NCI-H1105 (cell line): ENCODE measurements at places on chromosomes 11 and 22.
A peak's percentile ranks its signal among the peaks of the same experiment; 100 is the strongest.

GRCh38 chr11:121068787-121069186, 32.3 kb upstream of the TECTA start:
- no peak for DNase-seq

- DNase-seq, result no peak
Observed at GRCh38 chr11:115488945-115489344, 15.3 kb downstream of the CADM1 start.

GRCh38 chr22:50228366-50228765, 16.5 kb downstream of the TUBGCP6 start:
- no peak for DNase-seq

DNA sequence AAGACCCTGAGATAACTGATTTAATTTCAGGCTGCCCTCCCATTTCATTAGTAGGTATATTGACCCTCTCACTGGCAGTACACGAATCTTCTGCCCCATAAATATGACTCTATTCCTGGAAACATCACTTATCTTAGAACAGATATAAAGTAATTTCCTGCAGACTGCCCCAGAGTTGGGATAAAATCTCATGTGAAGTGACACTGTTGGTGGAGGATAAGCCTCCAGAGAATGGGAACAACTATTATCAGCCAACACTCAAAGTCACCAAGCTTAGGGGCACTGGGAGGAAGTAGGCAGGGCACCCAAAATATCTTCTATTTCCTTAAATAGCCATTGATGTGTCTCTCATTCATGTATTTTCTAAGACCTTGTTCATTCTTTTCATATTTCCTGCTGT, 8.2 kb downstream of the OR51B5 start:
- DNase-seq, result no peak

GRCh38 chr11:62548545-62549335, 2.1 kb upstream of the AHNAK start:
- DNase-seq, result no peak

- peak; percentile 58 for DNase-seq
Observed at GRCh38 chr22:32473388-32473952, 1.1 kb upstream of the FBXO7 start.

DNA sequence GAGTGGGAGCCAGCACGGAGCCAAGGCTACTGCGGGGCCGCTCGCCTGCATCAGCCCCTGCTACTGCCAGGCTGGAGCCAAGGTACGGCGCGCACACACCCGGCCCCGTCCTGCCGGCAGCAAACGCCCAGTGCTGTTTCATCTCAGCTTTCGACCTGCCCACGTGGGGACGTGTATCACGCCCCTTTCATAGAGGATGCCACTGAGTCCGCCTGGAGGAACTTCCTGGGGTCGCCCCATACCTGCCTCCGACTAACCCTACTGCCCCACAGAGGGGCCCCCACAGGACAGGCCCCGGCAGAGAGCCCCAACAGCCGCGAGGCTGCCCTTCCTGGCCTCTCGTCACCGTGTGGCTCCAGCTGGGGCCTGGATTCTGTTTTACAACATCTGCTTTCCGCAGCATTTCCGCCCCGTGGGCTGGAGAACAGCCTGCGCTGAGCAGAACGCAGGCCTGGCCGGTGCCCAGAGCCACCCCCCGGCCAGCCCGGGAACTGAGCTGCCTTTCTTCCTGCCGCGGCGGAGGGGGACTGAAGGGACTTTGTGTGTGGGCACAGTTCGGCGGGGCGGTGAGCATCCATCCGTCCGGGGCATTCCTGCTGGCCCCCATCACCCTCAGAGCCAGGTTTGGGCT, 22.9 kb upstream of the ARHGAP8 start:
- DNase-seq, result no peak

GRCh38 chr22:22094921-22095320, 112.3 kb upstream of the TOP3B start:
- DNase-seq, result no peak

DNA sequence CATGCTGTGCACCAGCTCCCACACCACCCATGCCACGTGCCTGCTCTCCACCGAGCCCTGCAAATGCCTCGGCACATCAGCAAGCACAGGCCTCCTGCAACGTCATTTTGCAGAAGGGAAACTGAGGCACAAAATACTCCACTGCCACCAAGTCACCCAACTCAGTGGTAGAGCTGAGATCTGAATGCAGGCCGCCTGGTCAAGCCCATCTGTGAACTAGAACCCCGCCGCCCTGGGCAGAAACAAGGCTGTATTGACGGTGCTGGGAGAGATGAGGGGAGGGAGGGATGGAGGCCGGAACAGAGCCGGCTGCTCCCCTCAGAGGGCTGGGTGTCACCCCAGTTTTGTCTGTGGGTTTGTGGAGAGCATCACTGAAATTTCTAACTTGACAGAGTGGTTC, 81.4 kb downstream of the CDKN1C start:
- DNase-seq, result no peak

- DNase-seq, result no peak
Observed at GRCh38 chr11:132638423-132638822, 893.9 kb downstream of the OPCML start.

- no peak for DNase-seq
Observed at GRCh38 chr22:44180706-44181032, at the start of gene PARVG. Gene PARVG (plus strand): TSS chr22:44180925. CDS start chr22:44183330, 2,405 bp downstream.

DNA sequence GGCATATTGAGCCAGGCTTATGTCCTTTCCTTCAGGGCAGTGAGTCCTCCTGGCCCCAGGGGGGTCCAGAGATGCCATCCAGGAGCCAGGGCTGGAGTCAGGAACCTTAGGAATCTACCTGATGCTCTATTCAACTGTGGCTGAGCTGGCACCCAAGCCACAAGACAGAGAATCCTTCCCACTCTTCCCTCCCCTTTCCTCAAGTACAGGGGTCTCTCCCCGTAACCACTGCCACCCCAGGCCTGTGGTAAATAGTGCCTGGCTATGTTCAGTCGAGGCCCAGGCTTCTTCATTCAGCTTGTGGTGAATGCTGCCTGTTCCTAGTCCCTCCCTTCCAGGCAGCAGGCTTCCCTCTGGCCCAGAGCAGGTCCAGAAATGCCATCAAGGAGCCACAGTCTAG, 45.5 kb upstream of the THY1 start:
- DNase-seq, result no peak

DNA sequence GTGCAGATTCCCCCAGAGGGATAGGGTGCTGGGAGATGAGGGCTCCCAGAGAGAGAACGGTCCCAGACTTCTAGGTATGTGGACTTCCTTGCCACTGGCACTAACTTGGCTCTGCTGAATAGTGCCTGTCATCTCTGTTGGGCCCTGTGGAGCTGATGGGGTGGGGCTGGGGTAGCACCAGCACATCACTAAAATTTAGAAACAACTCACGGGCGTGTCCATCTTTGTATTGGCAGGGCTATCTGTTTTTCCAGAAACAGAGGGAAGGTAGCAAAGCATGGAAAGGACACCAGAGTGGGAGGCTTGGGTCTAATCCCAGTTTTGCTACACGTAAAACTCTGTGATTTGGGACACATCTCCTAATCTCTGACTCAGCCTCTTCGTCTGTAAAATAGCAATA, 25.8 kb downstream of the SWAP70 start:
- no peak for DNase-seq

GRCh38 chr22:20805972-20806471, 32.1 kb downstream of the SERPIND1 start:
- no peak for DNase-seq

DNA sequence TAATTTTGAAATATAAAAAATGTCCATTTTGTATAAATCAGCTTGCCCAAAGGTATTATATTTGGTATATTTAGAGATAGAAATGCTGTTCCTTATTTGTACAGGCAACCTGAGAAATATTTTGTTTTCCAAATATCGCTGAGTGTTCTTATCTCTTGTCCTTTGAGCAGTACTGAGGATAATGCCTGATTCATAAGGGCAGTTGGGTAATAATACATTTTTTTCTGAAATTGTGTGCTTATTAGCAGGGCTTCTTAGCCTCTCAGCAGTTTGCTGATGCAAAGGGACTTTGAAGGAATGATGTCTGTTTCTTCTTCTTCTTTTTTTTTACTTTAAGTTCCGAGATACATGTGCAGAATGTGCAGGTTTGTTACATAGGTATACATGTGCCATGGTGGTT, 69.1 kb downstream of the LDLRAD3 start:
- DNase-seq, result no peak

- no peak for DNase-seq
Observed at GRCh38 chr11:61075891-61076290, 26.4 kb upstream of the CD5 start.

- DNase-seq, result no peak
Observed at GRCh38 chr11:63462137-63462536, 28.8 kb downstream of the PLAAT5 start.

DNA sequence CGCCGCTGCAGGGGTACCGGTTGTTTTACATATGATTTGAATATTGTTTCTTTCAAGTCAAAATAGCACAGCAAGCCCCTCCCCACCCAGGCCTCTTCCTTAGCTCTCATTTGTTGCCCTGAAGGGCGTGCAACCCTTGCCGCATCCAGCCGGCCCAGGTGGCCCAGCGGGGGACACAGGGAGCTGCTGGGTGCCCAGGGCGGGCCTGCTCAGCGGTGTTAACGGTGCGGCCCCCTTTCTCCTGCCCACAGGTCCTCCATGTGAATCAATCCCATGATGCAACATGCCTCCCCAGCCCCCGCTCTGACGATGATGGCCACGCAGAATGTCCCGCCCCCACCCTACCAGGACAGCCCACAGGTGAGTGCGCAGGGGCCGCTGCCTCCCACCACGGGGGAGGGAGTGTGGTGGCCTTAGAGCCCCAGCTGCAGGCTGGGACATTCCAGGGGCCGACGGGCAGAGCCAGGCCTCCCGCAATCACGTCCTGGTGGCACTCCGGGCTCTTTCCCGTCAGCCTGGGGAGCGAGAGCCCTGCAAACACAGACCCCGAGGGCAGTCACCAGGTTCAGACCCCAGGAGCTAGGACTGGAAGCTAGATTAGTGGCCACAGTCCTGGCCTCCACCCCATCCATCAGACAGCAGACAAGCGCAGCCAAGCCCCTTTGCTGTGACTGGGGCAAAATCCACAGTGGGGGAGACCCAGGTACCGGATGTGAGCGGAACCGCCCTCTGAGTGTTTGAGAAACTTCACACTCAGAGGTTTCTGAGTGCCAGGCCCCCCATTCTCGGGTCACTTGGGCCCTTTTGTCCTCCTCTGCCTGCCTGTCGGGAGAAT, 144.8 kb downstream of the FEZ1 start:
- no peak for DNase-seq

- DNase-seq, result no peak
Observed at GRCh38 chr11:18836417-18836816, 44.8 kb upstream of the PTPN5 start.

DNA sequence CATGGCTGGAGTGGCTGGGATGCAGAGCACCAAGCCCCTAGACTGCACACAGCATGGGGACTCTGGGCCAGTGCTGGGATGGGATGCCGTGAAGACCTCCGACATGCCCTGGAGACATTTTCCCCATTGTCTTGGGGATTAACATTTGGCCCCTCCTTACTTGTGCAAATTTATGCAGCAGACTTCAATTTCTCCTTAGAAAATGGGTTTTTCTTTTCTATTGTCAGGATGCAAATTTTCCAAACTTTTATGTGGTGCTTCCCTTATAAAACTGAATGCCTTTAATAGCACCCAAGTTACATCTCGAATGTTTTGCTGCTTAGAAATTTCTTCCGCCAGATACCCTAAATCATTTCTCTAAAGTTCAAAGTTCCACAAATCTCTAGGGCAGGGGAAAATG, 29.2 kb downstream of the RSF1 start:
- no peak for DNase-seq

- peak; percentile 50 for DNase-seq
Observed at GRCh38 chr11:84061726-84062125, 775.6 kb upstream of the CCDC90B start.
